ENCODE measurements at places on chromosomes 4 and X.

GRCh38 chr4:48967101-48967500 lies 19.0 kb upstream of the CWH43 start:
- DNase-seq, result no peak

GRCh38 chr4:134365852-134366251 lies 164.3 kb upstream of the PABPC4L start:
- DNase-seq, result no peak

- DNase-seq, result no peak
These were observed 23.0 kb downstream of the MAP7D3 start for GRCh38 chrX:136227948-136228838.

DNA sequence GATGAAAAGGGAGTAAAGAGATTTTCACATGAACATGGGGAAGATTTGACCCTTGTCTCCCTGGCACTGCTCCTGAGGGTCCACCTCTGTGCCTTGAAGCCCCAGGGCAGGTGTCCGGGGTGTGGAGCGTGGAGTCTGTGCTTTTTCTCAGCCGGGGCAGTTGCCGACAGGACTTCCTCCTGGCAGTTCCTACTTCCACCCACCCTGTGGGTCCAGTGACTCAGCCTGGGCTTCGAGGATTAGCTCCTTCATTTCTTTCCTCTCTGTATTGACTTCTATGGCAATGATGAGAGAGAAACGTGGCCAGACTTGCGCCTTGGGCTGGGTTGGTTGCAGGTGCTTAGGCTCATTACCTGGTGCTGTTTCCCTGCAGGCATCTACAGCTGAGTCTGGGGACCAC lies 35.9 kb upstream of the CLCN4 start:
- DNase-seq, result no peak

- no peak for DNase-seq
These were observed 51.4 kb upstream of the GUCY1A1 start for GRCh38 chr4:155615081-155615887.

GRCh38 chr4:43732829-43733426 lies 715.7 kb downstream of the KCTD8 start:
- DNase-seq, result no peak

- DNase-seq, result no peak
These were observed 11.3 kb upstream of the PLAC1 start for GRCh38 chrX:134669378-134670098.

- no peak for DNase-seq
These were observed 99.3 kb upstream of the PRKG2 start for GRCh38 chr4:81314196-81314896.

GRCh38 chr4:60485276-60485675 lies 714.9 kb upstream of the ADGRL3 start:
- no peak for DNase-seq

DNA sequence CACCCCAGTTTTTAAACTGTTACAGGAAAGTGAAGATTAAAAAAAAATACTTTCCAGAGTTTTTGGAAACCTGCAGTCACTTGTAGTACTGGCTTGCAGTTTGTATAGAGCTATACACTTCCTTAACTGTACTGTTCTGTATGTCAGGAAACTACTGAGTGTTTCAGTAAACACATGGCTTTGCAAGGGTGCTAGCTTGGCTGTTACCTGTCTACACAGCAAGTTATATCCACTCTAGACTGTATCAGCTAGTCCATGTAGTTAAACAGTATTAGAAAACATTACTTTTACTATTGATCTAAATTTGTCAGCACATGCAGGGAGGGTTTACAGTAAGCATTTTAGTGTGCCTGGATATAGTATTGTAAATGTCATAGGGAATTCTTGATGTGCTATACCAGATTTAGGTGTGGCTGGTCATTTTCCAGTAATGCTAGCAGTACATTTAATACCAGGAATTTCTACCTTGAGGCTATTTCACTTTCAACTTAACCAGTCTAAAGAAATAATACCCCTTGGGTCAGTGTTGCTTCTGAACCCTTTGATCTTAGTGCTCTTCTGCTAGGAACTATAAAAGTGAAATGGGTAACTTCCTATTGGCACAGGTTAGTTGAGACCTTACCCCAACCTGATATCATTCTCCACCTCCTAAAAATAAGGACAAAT lies 192.3 kb upstream of the ANKRD50 start:
- no peak for DNase-seq

GRCh38 chr4:8555716-8556115 lies 24.5 kb upstream of the GPR78 start:
- no peak for DNase-seq

- DNase-seq, result no peak
These were observed 2.8 kb downstream of the ANKRD37 start for GRCh38 chr4:185399466-185399865.

- peak; percentile 1 for DNase-seq
These were observed 15.8 kb downstream of the ART3 start for GRCh38 chr4:76090241-76090691.

DNA sequence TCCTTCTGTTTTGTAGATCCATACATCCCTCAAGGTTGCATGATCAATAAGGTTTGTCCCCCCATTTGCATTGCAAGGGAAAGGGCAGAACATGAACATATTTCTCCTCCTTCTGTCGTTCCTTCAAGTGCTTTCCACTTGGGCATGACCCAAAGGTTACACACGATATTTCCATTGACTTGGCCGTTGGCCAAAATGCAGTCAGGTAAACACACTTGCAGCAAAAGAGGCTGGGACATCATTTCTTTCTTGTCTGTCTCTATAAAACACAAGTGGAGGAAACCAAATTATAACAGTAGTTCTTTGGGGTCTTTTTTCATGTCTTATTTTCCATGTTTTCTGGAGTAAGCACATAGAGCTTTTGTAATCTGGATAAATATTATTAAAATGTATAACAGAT lies 156.1 kb downstream of the FRAS1 start:
- DNase-seq, result no peak

GRCh38 chrX:69085151-69085550 lies 80.1 kb downstream of the PJA1 start:
- no peak for DNase-seq

DNA sequence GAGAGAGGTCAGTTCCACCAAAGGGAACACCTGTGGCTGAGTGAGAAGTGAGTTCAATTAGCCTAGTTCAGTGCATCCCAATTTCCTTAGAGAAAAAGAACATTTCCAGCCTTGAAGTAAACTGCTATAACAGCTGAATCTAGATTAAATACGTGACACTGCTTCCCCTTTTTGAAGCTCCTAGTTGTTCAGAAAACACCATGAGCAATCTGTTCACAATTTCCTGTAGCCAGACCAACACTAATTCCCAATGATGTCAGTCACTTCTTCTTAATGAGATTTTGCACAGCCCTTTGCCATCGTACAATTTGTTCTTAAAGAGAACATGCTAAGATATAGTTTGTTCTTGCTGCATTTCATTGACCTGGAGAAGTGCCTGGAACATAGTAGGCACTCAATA lies 144.6 kb upstream of the EDNRA start:
- no peak for DNase-seq
